CD8-positive, alpha-beta memory T cell (primary cell): ENCODE measurements at places on chromosomes 6 and 20.
A peak's percentile ranks its signal among the peaks of the same experiment; 100 is the strongest.

DNA sequence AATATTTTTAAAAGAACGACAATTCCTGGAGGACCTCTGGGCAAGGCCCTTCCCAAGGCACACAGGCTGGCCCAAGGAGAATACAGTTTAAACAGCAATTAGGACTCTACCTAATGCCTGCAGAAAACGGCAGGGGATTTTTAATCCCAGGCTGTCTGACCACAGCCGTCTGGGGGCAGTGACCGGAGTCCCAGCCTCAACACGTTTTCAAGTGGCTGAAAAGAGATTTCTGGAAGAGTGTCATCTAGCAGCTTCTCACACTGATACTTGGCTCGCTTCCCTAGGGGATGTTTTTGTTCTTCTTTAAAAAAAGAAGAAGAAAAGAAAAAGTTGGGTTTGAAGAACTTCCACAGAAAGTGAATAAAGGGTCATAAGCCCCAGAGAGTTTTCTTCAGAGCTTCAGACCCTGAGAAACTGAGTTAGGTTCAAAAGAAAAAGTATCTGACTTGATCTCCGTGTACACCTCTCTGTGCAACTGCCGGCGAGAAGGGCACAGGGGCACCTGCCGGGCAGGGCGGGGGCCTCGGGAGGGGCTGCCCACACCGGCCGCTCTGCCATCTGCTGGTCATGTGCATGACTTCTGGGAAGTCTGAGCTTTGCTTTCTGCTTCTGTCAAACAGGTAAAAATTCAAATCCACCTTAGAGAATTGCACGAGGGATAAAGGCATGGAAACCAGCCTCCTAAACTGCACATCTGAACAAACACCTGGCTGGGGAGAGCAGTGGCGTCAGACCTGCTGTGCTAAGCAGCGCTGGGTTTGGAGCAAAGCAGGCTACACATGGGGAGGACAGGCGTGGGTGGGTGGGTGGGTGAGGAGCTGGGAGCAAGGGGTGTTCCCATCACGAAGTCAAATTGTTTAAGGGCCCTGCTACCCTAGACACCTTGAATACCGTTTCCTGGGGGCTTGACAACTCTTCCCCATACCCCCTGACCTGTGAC, 33.0 kb downstream of the RRBP1 start:
- DNase-seq, result peak; percentile 16

- DNase-seq, result no peak
Measured at GRCh38 chr20:6998909-6999308, 231.4 kb downstream of the BMP2 start.

DNA sequence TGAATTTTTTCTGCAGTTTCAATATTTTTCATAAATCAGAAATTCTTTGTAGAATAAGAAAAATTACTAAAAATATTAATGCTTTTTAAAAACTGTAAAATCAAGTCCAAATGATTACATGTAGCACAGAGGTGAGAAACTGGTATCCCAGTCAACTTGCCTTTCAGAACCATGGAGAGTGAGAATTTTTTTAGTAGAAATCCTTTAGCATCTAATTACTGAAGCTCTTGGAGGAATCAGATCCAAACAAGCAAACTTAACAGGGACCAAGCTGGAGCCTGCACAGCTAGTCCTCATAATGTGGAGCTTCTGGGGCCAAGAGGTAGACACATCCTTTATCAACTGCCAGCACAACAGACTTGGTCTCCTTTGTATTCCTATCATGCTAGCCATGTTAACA, 724.5 kb downstream of the TFAP2A start:
- no peak for DNase-seq

- no peak for DNase-seq
Measured at GRCh38 chr20:50368813-50369224, 141.4 kb upstream of the PTPN1 start.

DNA sequence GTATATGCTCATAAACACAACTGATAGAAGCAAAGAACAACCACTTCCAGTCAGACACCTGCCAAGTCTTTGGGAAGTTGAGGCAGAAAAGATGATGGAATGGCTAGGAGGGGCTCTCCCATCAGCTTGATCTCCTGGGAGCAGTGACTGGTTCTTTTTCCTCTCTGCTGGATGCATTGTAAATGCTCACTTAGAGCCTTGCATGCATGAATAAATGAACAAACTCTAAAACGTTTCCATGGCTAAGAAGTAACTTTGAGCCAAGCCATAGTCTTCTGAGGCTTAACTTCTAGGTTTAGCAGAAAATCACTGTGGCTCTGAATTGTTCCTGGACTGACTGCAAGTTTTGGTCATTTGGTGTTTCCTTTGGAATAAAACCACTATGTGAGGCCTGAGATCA, 166.4 kb upstream of the CITED2 start:
- DNase-seq, result no peak

DNA sequence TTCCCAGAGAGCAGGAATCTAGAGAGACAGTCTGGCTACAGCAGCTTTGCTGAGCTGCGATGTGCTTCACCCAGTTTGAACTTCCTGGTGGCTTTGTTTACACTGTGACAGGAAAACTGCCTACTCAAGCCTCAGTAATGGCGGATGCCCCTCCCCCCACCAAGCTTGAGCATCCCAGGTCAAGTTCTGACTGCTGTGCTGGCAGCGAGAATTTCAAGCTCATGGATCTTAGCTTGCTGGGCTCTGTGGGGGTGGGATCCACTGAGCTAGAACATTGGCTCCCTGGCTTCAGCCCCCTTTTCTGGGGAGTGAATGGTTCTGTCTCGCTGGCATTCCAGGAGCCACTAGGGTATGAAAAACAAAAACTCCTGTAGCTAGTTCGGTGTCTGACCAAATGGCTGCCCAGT, 91.0 kb upstream of the ESR1 start:
- no peak for DNase-seq

- DNase-seq, result no peak
Measured at GRCh38 chr6:87971605-87972262, 75.9 kb upstream of the SPACA1 start.

GRCh38 chr20:23189341-23189740, 103.2 kb upstream of the CD93 start:
- no peak for DNase-seq

DNA sequence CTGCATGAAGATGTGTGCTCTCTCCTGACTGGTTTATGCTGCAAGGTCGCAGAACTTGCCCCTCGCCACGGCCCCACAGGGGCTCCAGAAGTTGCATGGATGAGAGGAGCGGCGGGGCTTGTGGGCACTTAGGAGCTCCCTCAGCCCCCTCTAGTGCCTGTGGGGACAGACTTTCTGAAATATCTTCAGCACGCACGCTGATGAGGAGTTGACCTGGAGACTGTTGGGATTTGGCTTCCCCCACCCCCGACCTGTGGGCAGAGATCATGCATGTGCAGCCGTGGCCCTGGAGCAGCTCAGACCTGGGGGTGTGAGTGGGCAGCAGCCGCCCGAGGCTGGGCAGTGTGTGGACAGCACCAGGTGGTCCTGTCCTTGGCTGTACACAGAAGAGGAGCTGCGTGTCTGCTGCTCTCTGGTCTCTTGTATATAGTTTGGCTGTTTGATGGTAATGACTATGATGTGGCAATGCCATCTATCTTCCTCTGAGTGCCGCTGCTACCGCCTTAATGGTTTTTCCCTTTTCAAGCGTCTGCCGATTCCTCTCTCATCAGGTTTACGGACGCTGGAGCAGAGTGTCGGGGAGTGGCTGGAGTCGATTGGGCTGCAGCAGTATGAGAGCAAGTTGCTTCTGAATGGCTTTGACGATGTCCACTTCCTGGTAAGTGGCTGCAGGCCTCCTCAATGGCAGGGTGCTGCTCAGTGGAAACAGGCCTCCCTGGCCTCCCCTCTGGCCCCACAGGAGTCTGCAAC, 81.4 kb downstream of the TCP11 start:
- no peak for DNase-seq

DNA sequence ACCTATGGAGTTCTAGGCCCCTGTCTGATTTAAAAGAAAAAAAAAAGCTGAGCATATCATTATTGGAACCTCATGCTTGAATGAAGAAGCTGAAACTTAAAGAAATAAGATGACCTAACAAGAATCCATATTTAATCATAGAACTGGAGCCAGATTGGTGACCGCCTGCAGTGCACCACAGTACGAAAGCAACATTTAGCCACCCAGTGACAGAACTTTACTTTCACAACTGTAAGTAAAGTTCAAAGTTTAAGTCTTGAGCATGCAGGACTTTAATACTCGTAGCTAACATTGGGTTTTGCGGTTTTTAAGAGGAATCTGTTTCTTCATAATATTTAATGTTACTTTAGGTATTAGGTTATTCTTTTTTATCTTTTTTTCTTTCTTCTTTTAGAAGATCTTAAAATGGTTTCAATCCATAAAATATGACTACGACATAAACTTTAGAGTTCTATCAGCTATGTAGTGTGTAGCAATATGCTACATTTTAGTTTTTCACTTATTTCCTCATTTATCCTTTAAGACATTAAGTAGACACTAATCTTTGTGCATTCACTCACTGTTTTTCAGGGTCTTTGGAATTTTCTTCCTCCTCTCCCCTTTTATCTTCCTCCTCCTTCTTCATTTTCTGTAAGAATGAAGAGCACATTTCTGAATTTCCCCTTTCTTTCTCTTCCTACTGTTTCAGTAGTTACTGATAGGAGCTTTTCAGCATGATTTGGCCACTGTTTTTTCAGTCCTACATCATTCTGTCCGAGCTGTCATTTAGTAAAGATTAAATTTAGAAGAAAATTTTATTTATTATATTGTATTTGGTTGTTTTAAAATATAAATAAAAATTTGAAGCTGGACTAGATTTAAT, 514.1 kb downstream of the GRIK2 start:
- DNase-seq, result no peak

- DNase-seq, result no peak
Measured at GRCh38 chr6:85637579-85637978, 5.1 kb downstream of the SYNCRIP start.

DNA sequence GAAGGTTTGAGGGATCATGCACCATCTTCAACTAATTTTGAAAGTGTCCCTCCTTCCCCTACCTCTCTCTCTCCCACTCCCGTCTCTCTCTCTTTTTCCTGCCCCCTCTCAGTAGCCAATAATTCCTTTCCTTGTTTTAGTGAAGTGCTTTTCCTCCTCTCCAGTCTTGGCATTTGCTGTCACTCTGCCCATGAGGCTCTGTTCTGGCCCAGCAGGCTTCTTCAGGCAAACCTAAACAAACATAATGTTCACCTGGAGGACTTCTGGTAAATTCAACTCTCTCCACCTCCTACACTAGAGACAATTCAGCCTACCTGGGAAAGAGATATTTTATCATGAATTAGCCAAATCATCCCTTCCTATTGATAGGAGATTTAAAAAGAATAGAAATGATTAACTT, 320.4 kb upstream of the RNF24 start:
- DNase-seq, result no peak

DNA sequence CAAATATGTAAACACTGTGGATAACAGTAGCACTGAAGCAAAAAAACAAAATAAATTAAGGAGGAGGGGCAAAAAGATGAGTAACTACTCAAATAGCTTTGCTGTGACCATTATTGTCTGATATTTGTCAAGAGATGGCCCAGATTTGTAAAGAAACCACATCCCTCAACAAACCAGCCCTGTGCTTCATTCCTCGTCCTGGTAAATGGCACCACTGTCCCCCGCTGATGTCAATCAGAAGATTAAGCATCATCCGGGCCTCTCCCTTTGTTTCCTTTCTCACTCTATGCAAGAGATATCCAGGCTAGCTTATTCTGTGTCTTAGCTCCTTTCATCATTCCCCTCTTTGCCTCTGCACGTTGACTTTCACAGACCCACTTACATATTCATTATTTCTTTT, 259.0 kb downstream of the SYNE1 start:
- DNase-seq, result no peak

- DNase-seq, result no peak
Measured at GRCh38 chr6:42278131-42278853, 60.6 kb upstream of the MRPS10 start.

- no peak for DNase-seq
Measured at GRCh38 chr6:160972111-160972510, 19.5 kb upstream of the MAP3K4 start.

DNA sequence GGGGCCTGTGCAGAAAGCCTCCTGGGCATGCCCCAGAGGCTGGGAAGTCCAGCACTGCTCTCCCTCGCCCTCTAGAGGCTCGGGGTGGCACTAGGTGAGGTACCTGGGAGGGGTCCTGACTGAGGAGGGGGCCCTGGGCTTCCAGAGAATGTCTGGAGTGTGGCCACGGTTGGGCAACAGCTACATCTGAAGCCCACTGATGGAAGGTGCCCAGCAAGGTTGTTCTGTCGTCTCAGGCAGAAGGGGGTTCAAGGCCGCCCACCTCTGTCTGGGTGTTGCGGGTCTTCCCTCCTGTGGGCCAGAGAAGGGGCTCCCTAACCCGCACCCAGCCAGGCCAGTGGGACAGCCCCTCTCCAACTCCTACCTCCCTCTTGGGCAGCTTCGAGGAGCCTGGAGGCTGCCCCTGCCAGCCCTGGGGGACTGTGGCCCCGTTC, 11.4 kb upstream of the VEGFA start:
- no peak for DNase-seq

GRCh38 chr20:45545754-45546453, 1.3 kb downstream of the EPPIN start:
- no peak for DNase-seq

- no peak for DNase-seq
Measured at GRCh38 chr6:88775866-88776571, 187.4 kb downstream of the RNGTT start.

GRCh38 chr6:29744621-29745020, 21.4 kb downstream of the HLA-F start:
- no peak for DNase-seq

DNA sequence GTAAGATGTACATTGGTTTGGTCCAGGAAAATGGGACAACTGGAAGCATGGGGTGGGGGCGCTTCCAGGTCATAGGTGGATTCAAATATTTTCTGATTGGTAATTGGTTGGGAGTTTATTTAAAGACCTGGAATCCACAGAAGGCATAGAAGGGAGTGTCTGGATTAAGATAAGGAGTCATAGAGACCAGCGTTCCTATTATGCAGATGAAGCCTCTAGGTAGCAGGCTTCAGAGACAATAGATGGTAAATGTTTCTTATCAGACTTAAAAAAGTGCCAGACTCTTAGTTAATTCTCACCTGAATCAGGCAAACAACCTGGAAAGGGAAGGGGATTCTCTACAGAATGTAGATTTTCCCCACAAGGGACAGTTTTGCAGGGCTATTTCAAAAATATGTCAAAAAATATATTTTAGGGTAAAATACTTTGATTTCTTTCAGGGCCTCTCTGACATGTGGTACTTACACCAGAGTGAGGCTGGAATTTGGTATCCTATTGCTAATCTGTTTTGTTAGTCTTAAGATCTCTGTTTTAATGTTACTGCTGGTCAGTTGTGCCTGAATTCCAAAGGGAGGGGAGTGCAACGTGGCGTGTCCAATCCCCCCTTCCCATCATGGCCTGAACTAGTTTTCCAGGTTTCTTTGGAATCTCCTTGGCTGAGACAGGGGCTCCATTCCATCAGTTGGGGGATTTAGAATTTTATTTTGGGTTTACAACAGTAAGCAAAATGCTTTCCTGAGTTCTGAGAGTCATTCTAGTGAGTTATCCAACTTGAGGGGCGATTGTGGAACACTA, 25.1 kb downstream of the PIGT start:
- no peak for DNase-seq

GRCh38 chr20:57686931-57687652, 22.7 kb downstream of the PMEPA1 start:
- DNase-seq, result no peak

- DNase-seq, result no peak
Measured at GRCh38 chr6:34982424-34982852, 93.4 kb downstream of the ANKS1A start.
